ENCODE measurements at places on chromosomes 13 and 19.
A peak's percentile ranks its signal among the peaks of the same experiment; 100 is the strongest.

GRCh38 chr13:41974262-41974900, 13.5 kb upstream of the VWA8 start:
- no peak for DNase-seq

DNA sequence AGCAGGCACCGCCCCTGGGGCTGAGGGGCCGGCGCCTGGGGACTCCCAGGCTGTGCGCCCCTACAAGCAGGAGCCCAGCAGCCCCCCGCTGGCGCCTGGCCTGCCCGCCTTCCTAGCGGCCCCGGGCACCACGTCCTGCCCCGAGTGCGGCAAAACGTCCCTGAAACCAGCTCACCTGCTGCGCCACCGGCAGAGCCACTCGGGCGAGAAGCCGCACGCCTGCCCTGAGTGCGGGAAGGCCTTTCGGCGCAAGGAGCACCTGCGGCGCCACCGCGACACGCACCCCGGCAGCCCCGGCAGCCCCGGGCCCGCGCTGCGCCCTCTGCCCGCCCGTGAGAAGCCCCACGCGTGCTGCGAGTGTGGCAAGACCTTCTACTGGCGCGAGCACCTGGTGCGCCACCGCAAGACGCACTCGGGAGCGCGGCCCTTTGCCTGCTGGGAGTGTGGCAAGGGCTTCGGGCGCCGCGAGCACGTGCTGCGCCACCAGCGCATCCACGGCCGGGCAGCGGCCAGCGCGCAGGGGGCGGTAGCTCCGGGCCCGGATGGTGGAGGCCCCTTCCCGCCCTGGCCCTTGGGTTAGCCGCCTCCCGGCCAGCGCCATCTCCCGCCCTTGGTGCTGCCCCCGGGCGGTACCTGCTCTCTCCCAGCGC, 16.1 kb upstream of the GALP start:
- no peak for DNase-seq

- peak; percentile 61 for DNase-seq
Measured at GRCh38 chr13:48892053-48892687, 83.5 kb upstream of the FNDC3A start.

DNA sequence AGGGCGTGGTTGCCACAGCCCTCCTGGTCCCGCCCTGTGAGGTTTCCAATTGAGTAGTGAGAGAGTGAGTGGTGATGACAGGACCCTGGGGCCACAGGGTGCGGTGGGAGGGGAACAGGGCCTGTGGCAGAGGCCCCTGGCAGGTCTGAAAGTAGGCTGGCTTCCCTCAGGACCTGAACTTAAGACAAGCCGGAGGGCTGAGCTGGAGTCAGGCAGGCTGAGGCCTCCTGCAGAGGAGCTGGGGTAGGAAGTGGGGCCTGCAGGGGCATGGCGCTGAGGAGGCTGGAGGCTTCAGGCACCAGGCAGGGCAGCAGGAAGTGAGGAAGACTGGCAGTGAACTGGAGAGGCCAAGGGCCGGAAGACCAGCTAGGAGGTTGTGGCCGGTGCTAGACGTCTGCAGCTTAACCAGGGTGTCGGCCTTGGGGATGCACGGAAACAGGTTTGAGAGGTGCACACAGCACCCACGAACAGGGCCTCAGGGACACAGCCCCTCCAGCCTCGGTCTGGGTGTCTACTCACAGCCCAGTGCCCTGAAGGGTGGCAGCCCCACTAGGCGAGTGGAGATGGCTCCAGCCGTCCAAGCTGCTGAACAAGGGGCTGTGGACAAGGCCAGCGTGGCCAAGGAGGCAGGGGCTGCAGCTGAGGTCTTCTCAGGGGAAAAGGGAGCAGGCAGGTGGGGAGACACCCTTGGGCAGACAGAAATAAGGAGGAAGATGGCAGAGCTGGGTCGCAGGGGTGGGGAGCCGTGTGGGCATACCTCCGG, 17.8 kb downstream of the POP4 start:
- no peak for DNase-seq

- no peak for DNase-seq
Measured at GRCh38 chr19:53131085-53131590, 1.6 kb downstream of the ZNF415 start.

GRCh38 chr19:291006-291521, at the start of gene PLPP2:
Gene PLPP2 (minus strand): TSS chr19:291403. CDS start chr19:291336, 67 bp downstream.
- no peak for DNase-seq

GRCh38 chr13:99281811-99282263, 23.7 kb upstream of the GPR18 start:
- DNase-seq, result no peak

DNA sequence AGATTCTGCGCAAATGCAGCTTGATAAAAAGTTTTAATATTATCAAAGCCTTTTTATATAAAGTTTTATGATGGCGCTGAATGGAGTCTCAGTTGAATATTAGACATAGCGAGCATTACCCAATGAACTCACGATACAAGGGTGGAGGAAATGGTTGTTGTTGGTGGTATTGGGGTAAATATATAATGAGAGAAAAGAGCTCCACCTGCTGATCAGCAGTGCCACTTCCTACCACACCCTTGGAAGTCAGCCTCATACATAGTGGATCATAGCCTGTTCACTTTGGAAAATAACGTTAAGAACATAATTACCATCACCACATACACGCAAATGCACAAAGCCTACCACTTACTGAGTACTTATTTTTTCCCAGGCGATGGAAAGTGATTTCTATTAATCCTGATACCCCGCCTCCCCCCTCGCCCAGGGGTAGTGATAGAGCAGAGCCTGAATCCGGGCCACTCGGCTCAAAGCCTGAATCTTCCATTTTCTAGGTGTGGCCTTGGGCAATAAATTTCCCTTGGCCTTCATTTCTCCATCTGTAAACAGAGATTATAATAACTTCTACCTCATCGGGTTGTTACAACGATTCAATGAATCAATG, 358.3 kb downstream of the KLF5 start:
- DNase-seq, result no peak

DNA sequence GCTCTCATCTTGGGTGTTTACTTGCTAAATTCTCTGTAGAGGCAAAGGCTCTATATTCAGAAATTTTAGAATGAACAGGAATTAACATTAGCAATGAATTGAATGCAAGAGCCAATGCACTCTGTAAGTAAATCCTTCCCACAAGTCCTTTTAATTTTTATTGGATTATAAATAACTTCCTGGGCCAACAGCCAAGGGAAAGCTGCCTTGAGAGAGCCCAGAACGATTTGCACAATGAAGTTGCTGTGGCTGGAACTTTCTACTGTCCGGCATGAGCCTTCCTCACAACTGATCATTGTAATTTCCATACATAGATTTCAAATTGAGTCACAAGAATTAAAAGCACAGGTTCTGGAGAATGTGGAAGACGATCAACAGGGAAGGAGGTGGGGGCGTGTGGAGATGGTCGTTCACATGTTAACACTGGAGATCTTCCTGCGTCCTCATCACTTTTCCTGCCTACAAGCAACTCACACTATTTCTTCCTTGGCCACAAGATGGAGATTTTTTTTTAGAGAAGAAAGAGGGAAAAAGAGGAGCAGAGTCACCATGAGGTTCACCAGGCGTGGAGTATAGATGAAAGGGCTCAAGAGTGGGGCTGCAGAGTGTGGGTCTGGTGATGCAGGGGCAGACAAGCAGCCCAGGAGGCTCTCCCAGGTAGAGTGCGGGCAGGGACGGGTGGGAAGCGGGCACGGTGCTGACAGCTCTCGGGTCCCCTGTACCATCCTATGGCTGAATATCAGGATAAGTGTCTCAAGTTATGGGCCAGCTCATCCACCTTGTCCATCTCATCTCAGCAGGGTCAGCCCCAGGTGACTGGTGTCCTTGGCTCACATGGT, 110.7 kb downstream of the SOX1 start:
- no peak for DNase-seq
